ENCODE measurements at places on chromosomes 6 and 20. TPM values are rescaled to one million over a fixed set of nuclear protein-coding genes. Genes with fewer than 3 reads are reported as not detected.

CST1 gene
- not detected for total RNA-seq

DNA sequence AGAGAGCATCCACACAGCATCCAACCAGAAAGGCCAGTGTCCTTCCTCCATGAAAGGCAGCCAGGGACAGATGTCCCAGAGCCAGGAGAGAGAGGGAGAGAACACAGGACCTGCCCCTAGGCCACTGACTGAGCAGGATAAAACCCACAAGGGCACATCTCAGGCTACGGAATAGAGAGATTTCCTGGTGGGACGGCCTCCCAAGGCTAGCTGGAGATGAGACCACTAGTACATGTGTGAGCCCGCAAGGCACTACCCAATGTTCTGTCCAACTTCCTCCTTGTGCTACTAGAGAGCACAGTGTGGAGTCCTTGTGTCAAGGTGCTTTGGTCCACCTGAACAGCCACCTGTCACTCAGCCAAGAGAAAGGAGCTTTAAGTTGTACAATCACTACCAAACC is 44.2 kb downstream of the PLCG1 start:
- no peak for DNase-seq

DNA sequence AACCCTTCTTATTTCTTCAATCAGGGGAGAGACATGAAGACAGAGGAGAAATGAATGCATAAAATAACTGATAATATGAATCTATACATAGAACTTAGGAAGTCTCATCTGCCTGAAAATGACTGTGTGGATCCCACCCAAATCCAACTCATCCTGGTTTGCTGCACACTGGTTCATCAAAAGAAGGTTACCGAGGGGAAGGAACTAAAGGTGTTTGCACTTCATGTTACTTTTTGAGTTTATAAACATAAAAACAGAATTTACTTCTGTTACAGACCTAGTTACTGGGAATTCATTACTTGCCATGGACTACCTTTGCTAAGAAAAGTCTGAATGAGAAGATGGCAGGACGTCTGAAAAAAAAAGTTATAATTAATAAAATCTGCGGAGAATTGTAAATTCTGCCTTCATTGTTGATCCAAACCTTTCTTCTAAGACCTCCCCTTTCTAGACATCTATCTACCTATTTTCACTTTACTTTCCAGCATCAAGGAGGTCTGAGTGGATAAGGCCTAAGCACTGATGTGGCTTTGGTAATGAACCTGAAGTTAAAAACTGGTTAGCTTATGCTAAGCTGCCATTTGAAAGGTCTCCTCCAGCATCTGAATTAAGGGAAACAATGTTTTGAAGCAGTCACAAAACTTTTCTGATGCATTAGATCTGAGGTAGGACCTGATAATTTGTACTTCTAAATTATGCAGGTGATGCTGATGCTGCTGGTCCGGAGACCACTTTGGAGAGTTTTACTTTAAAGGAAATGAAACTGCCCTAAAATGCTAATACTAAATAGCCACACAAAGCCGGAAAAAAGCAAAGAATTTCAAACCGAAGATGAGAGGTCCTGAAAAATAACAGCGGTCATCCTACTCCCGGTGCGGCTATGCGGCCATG is 84.0 kb downstream of the HFE start:
- DNase-seq, result no peak

DNA sequence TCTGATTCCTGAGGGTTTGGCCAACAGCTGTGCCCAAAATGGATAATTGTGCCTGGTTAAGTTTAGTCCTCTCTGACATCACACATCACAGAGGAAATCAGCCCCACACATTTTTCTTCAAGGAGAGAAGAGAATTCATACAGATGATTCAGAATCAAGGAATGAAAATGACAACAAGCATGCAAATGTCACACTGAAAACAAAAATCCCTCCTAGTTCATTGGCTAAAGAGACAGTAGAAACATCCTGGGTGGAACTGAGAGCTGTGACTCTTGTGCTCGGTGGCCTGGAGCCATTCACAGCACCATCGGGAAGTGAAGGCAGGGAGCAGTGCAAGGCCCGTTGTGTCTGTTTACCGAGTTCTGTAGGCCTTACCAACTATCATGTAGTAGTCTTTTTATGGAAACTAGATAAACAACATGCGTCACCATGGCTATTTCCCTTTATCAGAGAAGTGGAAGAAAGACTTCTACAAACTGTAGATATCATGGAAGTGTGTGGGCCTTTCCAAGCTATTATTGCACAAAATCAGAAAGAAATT is 81.7 kb upstream of the TENT5A start:
- no peak for DNase-seq

DUSP15 gene
- total RNA-seq, result 1.2 TPM

SMLR1 gene
- total RNA-seq, result not detected

GRCh38 chr6:41887331-41887751 is 7.8 kb downstream of the USP49 start:
- DNase-seq, result no peak

Measured in osteoblast (primary cell).